ENCODE measurements at places on chromosomes 3 and 15.

DNA sequence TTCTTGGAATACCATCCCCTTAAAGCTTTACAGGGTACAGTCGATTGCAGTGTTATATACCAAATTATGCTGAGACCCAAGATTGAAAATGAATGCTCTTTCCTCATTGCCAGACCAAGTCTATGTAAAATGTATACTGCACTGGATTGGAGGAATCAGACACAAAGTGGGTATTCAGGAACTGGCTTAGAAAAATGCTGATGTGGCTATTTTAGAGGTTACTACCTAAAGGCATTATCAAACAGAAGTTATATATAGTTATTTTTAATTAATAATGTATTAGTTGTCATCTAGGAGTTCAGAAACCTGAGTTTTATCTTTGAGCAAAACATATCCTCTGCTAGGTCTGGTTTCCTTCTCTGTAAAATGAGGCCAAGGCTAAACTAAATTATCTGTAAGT lies 3.6 kb upstream of the SPG21 start:
- no peak for DNase-seq

GRCh38 chr3:156373095-156373494 lies 181.8 kb downstream of the SSR3 start:
- no peak for DNase-seq

DNA sequence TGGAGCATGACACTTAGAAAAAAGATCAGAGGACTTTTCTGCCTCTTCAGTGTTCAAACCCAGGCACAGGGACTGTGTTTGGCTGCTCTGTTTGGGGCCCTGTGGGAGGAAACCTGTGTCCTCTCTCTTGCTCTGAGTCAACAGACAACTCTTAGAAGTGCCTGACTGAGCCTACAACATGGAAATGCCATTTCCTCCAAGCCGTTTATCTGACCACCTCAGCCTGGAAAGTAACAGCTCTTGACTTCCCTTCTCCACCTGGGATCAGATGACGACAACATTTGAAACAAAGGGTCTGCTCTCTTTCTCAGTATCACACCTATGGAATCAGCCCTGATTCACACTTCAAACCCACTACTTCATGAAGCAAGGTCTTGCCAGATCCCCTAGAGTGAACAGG lies 91.3 kb upstream of the CTDSPL start:
- DNase-seq, result no peak

- DNase-seq, result no peak
Observed at GRCh38 chr3:123410149-123410515, 38.8 kb downstream of the ADCY5 start.

DNA sequence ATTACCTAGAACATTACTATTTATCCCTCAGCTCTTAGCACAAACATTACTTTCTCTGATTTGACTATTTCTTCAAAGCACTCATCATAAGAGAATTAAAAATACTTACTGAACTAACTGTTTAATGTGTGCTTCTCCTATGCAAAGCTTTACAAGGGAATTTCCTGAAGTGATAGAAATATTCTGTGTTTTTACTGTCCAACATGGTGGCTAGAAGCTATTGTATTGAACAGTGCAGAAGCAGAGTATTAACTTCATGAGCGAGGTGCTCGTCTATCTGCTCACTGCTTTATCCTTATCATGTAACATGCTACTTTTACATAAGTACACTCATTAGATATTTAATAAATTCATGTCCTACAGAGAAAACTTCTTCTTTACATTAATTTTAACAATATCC lies 239.1 kb downstream of the ISL2 start:
- DNase-seq, result no peak

DNA sequence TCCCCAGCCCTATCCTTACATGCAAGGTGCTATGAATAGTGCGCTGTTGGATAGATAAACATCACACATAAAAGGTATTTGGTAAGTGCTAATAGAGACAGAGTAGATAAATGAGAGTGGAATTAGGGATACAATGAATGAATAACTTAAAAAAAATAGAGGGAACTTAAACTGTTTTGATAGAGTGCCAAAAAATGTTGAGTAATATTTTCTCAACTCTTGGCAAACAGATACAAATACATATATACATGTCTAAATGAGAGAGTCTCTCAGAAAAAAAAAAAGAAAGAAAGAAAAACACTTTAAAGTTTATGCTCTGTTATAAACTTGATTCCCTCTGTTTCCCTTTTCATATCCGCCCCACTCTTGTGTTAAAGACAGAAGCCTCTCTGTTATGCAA lies 667.4 kb downstream of the ROBO2 start:
- DNase-seq, result no peak

DNA sequence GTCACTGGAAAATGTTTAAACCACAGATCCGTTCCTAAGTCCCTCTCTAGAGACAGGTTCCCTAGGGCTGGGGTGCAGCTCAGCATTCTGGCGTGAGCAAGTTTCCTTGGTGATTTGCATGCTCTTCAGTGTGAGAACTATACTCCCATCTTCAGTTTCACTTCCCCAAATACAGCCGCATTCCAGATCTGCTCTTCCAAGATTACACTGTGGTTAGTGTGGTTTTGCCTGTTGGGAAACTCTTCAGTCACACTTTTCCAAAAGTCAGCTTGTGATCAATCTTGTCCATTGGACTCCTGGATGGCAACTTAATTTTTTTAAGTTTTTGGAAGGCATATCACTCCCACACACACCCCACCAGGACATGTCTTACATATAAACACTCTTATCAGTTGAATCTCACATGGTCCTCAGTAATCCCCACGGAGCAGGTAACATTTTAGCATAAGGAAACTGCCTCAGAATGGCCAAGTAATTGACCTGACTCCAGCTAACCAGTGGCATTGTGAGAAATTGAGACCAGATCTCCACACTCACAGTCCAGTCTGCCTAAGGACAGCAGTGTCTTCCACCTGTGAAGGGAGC lies 33.5 kb upstream of the PTPN23 start:
- no peak for DNase-seq

DNA sequence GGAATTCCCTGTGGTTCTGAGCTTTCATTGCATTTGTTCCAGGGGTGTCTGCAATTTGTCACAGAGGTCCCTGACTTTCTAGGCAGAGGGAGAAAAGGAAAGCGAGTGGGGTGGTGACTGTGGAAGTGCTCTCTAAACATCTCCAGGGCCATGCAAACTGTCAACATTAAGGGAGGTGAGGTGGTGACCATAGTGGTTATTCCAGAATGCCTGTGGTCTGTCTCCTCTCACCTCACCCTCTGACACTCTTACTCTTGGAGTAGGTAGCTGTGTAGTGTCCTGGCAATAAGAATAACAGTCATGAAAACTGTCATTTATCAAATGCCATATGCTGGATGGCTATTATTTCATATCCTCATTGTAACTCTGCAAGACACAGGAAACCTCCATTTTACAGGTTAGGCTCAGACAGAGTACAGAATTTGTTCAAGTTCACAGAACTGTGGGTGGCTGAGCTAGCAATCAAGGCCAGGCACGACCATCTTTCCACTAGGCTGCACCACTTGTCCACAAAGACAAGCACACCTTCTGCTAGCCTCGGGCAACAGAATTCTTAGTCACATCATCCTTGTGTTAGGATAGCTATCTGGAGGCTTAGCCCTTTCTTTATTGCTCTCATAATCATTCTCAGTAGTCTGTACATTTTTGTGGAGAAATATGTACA lies 179.4 kb downstream of the CD47 start:
- DNase-seq, result no peak

GRCh38 chr3:34261001-34261385 lies 462.6 kb downstream of the PDCD6IP start:
- DNase-seq, result no peak

- DNase-seq, result no peak
Observed at GRCh38 chr3:69180869-69181591, 58.6 kb upstream of the LMOD3 start.

- no peak for DNase-seq
Observed at GRCh38 chr3:32285891-32286290, 47.4 kb downstream of the CMTM8 start.

DNA sequence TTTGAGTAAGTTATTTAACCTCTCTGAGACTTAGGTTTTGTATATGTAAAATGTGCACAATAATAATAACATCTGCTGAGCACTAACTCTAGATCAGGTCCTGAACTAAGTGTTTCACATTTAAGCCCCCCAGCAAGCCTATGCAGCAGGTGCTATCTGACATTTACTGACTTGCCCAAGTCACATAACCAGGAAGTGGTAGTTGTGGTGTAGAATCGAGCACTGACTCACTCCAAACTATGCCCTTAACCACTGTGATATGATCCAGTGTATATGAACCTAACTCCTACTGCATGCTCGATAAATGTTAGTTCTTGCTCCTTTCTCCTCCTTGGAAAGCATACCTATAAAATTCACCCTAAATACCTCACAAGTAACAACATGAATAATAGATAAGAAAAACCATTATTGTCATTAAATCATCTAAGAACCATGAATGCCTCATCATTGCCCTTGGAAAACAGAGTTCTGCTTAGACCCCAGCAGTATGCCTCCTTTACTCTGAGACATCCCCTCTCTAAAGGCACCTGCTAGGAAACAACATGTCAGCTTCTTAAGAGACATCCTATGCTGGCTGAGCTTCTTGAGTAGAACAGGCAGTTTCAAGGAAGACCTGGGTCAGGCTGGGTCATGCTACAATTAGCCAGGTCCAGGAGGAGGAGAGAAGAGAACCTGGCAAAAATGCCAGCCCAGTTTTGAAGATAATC lies 3.0 kb upstream of the SHC4 start:
- peak; percentile 23 for DNase-seq

DNA sequence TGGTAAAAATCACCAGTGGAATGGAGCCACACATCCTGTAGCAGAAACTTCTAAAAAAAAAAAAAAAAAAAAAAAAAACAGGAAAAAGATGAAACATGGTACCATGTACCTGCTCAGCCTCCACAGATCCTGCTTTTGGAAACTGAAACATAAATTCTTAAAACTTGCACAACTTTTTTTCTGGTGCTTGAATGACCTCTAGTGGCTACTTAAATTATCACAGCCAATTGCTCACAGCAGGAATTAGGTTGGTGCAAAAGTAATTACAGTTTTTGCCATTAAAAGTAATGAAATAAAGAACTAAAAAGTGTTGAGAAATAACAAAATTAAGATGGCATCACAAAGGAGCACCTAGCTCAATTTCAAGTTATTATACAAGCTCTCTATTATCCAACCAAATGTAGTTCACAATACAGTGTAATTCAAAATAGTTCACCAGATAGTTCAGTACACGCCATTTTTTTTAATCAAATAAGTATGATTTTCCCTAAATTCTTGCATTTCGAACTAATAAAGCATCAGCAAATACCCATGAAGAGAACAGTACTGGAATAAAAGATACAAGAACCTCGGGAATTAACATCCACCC lies 80.6 kb downstream of the ULK4 start:
- DNase-seq, result no peak

DNA sequence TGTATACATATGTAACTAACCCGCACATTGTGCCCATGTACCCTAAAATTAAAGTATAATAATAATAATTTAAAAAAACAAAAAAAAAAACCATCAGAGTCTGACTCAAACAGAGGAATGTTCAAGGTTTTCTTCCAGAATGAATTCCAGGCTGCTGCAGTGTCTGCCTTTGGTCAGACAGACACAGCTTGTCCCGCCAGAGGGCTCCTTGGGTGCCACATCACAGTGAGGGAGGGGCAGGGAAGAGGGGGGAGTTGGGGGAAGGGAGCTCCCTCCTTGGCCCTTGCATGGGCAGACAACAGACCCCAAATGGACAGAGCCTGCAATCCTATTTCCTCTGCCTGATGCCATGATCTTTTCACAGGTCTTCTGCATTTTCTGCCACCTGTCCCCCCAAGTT lies 36.5 kb downstream of the ITGB5 start:
- no peak for DNase-seq

DNA sequence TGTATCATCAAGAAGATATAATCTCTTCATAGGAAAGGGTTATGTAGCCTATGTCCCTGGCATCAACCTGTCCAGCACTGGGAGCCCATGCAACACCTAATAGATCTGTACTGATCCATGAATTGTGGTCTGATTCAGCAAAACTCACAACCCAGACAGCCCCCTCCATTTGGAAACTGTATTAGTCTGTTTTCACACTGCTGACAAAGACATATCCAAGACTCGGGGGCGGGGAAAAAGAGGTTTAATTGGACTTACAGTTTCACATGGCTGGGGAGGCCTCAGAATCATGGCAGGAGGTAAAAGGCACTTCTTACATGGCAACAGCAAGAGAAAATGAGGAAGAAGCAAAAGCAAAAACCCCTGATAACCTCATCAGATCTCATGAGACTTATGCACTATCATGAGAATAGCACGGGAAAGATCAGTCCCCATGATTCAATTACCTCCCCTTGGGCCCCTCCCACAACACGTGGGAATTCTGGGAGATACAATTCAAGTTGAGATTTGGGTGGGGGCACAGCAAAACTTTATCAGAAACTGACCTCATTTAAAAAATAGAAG lies 83.3 kb downstream of the TRIM42 start:
- DNase-seq, result no peak

GRCh38 chr3:5006755-5007202 lies 27.5 kb downstream of the BHLHE40 start:
- DNase-seq, result peak; percentile 64

GRCh38 chr3:152384412-152384811 lies 115.7 kb downstream of the MBNL1 start:
- no peak for DNase-seq

DNA sequence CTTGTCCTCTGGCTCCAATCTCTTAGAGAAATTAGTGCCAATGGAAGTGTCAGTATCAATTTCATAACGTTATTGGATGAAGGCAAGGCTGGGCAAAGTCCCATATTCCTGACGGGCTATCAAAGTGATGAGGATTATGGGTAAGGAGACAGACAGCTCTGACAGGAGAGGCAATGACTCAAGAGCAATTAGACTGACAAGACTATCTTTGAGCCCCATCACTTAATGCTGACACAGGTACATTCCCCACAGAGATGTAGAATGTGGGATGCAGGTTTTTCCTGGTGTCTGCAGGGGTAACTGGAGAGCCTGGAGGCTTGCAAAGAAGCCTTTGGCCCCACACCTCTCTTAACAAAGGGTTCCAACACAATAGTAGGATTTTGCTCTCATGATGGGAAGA lies 208.3 kb downstream of the NTRK3 start:
- DNase-seq, result no peak

DNA sequence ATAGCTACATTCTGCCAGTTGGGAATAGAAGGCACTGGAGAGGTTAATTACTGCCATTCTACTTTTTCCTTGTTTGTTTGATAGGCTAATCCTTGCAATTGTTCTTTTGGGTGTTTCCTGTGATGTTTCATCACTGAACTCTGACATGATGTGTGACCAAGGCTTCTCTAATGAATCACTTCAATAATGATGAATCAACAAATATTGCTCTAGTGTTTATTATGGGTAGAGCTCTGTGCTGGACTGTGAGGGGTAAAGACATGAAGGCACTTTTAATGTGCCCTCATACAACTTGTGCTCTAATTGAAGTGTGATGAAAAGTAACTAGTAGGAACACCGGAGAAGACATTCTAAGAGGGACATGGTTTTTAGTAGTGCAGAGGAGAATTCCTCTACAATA lies 233.6 kb downstream of the WDR72 start:
- DNase-seq, result no peak

GRCh38 chr3:123377243-123377740 lies 71.6 kb downstream of the ADCY5 start:
- no peak for DNase-seq

DNA sequence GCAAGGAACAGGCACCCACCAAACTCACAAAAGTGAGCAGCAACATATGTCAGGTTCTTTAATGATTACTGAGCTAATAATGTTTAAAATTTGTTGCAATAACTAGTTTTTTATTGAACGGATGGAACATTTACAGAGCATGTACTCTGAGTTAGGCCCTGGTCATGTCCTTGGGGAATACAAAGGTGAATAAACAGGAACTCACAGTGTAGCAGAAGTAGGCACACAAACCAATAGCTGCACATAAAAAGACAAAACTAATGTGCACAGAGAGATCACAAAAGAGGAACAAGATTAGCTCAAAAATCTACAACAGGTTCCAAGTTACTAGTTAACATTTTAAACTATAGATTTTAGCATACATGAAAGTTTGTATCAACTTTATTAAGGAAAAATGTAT lies 505.3 kb upstream of the PPP2R3A start:
- DNase-seq, result no peak
